ENCODE measurements at places on chromosomes 3 and 15. TPM values are rescaled to one million over a fixed set of nuclear protein-coding genes. Genes with fewer than 3 reads are reported as not detected.

The THRB gene
- total RNA-seq: 0.31 TPM

The ONECUT1 gene
- total RNA-seq: not detected

The CPLX3 gene
- 0.22 TPM for total RNA-seq

The ZNF501 gene
- 6.2 TPM for total RNA-seq

The CERS3 gene
- 0.49 TPM for total RNA-seq

The ARHGAP31 gene
- 23.7 TPM for total RNA-seq

The UROC1 gene
- not detected for total RNA-seq

The CLDN11 gene
- 0.51 TPM for total RNA-seq

The FRMD5 gene
- total RNA-seq: 0.53 TPM

The CTXN2 gene
- not detected for total RNA-seq

The LRRIQ4 gene
- total RNA-seq: 0.29 TPM

The NBEAL2 gene
- 79.8 TPM for total RNA-seq

The SCAANT1 gene
- total RNA-seq: not detected

The PLD1 gene
- not detected for total RNA-seq

The EXD1 gene
- not detected for total RNA-seq

DNA sequence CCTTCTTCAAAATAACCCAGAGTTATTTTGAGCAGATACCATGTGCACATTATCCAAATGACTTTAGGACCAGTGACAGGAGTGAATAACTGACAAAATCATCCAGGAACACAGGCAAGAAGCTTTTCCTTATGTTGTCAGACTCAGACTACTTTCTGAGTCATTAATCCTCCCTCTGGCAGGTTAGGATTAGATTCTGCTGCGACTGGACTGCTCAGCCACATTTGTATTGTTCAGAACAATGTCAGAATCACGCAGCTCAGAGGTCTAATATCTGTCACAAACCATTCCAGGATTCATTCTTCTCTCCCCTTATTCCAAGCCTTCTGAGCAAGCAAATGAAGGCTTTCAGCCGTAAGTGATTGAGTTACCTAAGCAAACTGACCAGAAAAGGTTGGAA lies 34.8 kb upstream of the FAM174B start:
- H3K36me3 ChIP-seq: no peaks in the 10 kb centered on the region
- no peaks in the 10 kb centered on the region for H3K4me1 ChIP-seq
- DNase-seq: no peak
- peaks cover 6% of the 10 kb centered on the region for H3K27me3 ChIP-seq
- no peak overlapping the region for H3K27ac ChIP-seq

DNA sequence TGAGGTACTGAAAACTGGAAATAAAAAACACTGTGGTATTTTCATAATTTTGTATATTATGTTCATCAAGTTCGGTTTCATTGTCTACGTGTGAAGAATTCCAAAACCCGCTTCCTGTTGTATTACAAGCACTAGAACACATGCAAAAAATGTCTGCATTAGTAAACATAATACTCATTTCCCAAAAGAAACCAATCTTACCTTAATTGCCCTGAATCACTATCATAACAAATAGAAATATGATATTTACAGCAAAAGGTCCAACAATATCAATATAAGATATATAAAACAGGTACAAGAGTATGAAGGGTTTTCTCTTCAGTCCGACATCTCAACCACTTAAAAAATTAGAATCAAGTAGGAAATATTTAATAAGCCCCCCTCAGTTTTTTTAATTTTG lies 26.3 kb upstream of the GP5 start:
- DNase-seq: no peak
- H3K27ac ChIP-seq: no peak overlapping the region
- peaks cover 70% of the 10 kb centered on the region for H3K36me3 ChIP-seq
- no peaks in the 10 kb centered on the region for H3K4me1 ChIP-seq
- no peaks in the 10 kb centered on the region for H3K27me3 ChIP-seq

DNA sequence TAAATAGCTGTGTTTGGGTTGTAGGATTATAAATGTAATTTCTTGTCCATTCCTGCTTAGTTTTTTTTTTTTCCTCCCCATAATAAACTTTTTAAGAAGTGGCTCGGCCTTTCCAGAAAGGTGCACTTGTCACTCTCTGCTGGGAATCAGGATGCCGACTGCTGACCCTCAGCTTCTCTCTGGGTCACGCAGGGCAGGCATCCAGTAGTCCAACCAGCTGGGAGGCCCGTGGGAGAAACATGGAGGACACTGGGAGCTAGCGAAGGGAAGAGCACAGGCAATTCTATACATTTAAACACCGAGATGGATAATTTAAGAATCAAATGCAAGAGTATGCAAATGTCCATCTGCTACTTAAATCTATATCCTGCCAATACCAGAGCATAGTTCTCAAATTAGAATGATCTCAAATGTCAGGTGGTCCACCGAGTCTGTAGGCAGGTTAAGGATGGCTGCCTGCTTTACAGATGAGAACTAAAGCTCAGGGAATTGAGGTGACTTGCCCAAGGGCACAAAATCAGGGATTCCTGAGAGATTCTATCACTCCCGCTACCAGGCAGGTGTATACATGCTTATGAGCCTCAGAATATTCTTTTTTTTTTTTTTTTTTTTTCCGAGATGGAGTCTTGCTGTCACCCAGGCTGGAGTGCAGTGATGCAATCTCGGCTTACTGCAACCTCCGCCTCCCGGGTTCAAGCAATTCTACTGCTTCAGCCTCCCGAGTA lies 64.5 kb downstream of the DAPK2 start:
- no peaks in the 10 kb centered on the region for H3K36me3 ChIP-seq
- no peak for DNase-seq
- H3K27ac ChIP-seq: no peak overlapping the region
- no peaks in the 10 kb centered on the region for H3K27me3 ChIP-seq
- H3K4me3 ChIP-seq: no peak overlapping the region
- H3K4me1 ChIP-seq: peaks cover 22% of the 10 kb centered on the region

DNA sequence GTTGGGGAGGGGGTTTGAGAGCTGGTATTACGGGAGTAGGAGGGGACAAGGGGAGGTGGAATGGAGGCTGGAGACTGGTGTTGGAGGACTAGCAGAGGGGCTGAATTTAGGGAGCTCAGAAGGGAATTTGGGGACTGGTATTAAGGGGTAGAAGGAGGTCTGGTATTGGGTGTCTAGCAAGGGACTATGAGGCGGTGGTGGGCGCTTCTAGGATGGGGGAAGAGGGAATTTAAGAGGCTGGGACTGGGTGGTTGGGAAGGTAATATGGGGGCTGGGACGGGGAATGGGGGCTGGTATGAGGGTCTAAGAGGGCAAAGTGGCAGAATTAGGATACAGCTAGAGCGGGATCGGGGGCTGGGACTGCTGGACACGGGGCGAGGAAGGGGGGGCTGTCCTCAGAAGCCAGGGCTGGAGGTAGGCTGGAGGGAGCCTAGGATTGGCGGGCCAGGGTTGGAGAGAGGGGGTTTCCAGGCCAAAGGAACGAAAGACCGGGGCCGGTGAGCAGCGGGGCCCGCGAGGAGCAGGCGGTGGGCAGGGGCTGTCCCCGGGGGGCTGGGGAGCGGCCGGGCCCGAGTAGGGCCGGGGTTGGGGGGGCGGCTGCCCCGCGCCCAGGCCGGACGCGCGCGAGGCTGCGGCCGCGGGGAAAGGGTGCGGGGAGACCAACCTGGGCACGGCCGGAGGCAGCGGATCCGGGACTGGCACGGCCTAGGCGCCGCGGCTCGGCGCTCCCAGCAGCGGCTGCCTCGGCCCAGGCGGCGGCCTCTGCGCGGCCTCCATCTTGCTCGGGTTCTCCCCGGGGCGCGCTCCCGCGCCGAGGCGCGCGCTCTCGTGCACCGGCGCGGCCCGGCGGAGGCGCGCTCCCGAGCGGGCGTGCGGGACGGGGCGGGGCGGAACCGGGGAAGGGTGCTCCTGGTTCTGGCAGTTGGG lies at the start of gene LHFPL4:
Gene LHFPL4 (minus strand): TSS at position 802 of the 927 bp plus-strand sequence. CDS start 1,143 bp downstream, outside the sequence.
- H3K36me3 ChIP-seq: no peaks in the 10 kb centered on the region
- H3K4me3 ChIP-seq: no peak within 1 kb of the TSS
- peaks cover 44% of the 10 kb centered on the region for H3K27me3 ChIP-seq
- H3K27ac ChIP-seq: no peak within 1 kb of the TSS
- DNase-seq: no peak

DNA sequence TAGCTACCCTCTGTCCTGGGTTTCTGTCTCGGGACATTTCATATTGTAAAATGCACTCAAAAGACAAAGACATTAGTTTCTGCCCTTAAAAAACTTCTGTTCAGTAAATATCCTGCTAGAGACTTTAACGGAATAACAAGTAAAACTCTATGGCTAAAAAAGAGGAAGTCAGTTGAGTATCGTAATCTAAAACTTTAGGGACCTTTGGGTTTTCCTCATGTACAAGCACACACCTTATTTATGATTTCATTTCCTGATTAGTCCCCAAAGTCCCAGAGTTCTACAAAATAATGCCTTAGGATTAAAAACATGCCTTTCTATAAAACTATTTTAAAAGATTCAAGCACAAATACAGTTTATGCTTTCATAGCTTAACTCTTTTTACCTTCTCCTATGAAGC lies 585.9 kb downstream of the UNC13C start:
- H3K27me3 ChIP-seq: no peaks in the 10 kb centered on the region
- no peak overlapping the region for H3K4me3 ChIP-seq
- no peaks in the 10 kb centered on the region for H3K4me1 ChIP-seq
- no peaks in the 10 kb centered on the region for H3K36me3 ChIP-seq
- no peak for DNase-seq
- H3K27ac ChIP-seq: no peak overlapping the region

GRCh38 chr15:78280319-78281072 lies 16.1 kb downstream of the DNAJA4 start:
- no peak for DNase-seq
- no peaks in the 10 kb centered on the region for H3K4me1 ChIP-seq
- H3K36me3 ChIP-seq: peaks cover 69% of the 10 kb centered on the region
- H3K27ac ChIP-seq: no peak overlapping the region
- H3K27me3 ChIP-seq: no peaks in the 10 kb centered on the region
- no peak overlapping the region for H3K4me3 ChIP-seq

- peaks cover 36% of the 10 kb centered on the region for H3K4me1 ChIP-seq
- peaks cover 22% of the 10 kb centered on the region for H3K36me3 ChIP-seq
- DNase-seq: no peak
Observed at GRCh38 chr3:130748467-130748861, 1.8 kb upstream of the PIK3R4 start.

GRCh38 chr3:2236203-2236602 lies 137.5 kb downstream of the CNTN4 start:
- H3K27me3 ChIP-seq: no peaks in the 10 kb centered on the region
- no peak for DNase-seq
- H3K36me3 ChIP-seq: no peaks in the 10 kb centered on the region
- H3K4me3 ChIP-seq: no peak overlapping the region
- H3K27ac ChIP-seq: no peak overlapping the region

GRCh38 chr3:127393131-127393820 lies 105.4 kb upstream of the PRR20G start:
- H3K4me3 ChIP-seq: no peak overlapping the region
- peaks cover 9% of the 10 kb centered on the region for H3K27me3 ChIP-seq
- H3K36me3 ChIP-seq: no peaks in the 10 kb centered on the region
- H3K27ac ChIP-seq: no peak overlapping the region
- no peaks in the 10 kb centered on the region for H3K4me1 ChIP-seq
- DNase-seq: no peak

DNA sequence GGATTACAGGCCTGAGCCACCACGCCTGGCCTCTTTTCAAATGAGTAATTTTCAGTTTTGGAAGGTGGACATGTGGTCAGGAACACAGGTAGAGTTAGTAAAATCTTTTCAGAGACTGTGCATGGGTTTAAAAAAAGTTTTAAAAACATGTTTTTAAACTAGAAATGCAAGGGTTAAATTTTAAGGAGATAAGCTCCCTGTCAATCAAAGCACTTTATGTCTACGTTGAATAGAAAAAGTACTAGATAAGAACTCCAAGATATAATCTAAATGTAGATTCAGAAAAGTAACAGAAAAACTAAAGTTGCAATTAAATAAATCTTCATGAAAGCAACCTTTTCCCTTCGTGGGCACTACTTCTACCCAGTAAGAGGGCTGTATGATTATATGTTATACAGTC lies 131.7 kb downstream of the CLASP2 start:
- no peaks in the 10 kb centered on the region for H3K4me1 ChIP-seq
- peaks cover 62% of the 10 kb centered on the region for H3K36me3 ChIP-seq
- no peaks in the 10 kb centered on the region for H3K27me3 ChIP-seq

- H3K4me3 ChIP-seq: no peak overlapping the region
- no peaks in the 10 kb centered on the region for H3K4me1 ChIP-seq
- H3K36me3 ChIP-seq: no peaks in the 10 kb centered on the region
- DNase-seq: no peak
Observed at GRCh38 chr15:80547264-80547663, 143.1 kb downstream of the ARNT2 start.

DNA sequence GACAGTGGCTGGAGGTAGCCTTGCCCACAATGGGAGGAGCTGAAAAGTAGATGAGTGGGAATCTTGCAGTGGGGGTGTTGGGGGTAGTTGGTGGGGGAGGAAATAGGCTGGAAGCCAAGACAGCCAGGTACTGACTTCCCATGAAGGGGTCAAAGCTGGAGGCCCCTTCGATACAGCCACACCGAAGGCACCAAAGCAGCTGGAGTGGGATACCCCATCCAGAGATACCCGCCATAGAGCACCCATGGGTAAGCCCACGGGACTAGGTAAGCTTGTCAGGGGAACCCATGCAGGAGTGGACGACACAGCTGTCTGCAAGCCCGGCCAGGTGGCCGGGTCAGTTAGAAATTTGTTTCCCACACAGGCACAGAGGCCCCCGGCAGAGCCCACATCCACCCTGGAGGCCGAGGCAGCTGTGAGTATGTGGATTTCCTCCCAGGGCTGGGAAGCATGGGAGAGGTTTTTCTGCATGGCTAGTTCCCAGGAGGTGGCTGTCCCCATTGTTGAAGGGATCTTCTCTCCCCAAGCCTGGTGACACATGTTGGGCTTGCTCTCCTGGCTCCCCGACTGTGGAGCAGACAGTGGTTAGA lies 28.6 kb downstream of the PRR23E start:
- no peak for DNase-seq
- peaks cover 7% of the 10 kb centered on the region for H3K27me3 ChIP-seq
- H3K4me3 ChIP-seq: no peak overlapping the region

GRCh38 chr15:72566973-72567372 lies 87.5 kb upstream of the GOLGA6B start:
- no peak overlapping the region for H3K27ac ChIP-seq
- no peaks in the 10 kb centered on the region for H3K27me3 ChIP-seq
- H3K4me3 ChIP-seq: no peak overlapping the region
- no peaks in the 10 kb centered on the region for H3K4me1 ChIP-seq
- H3K36me3 ChIP-seq: peaks cover 72% of the 10 kb centered on the region
- DNase-seq: no peak

- peaks cover 10% of the 10 kb centered on the region for H3K4me1 ChIP-seq
- no peaks in the 10 kb centered on the region for H3K36me3 ChIP-seq
- no peak for DNase-seq
- no peaks in the 10 kb centered on the region for H3K27me3 ChIP-seq
- no peak overlapping the region for H3K27ac ChIP-seq
- no peak overlapping the region for H3K4me3 ChIP-seq
Observed at GRCh38 chr3:186070996-186071395, 37.9 kb downstream of the ETV5 start.

GRCh38 chr15:69535101-69535638 lies 82.6 kb downstream of the RPLP1 start:
- no peaks in the 10 kb centered on the region for H3K4me1 ChIP-seq
- no peak overlapping the region for H3K27ac ChIP-seq
- H3K36me3 ChIP-seq: no peaks in the 10 kb centered on the region
- DNase-seq: no peak
- no peak overlapping the region for H3K4me3 ChIP-seq
- peaks cover 14% of the 10 kb centered on the region for H3K27me3 ChIP-seq
